ENCODE measurements at places on chromosomes 12 and 14. TPM values are rescaled to one million over a fixed set of nuclear protein-coding genes. Genes with fewer than 3 reads are reported as not detected.
A peak's percentile ranks its signal among the peaks of the same experiment; 100 is the strongest.

- no peak for DNase-seq
These were observed 83.0 kb upstream of the PIWIL1 start for GRCh38 chr12:130254461-130255276.

GRCh38 chr12:56678852-56679251, 9.2 kb downstream of the PTGES3 start:
- DNase-seq: no peak

Gene LTBR
- 32.1 TPM for polyA plus RNA-seq

- no peak for DNase-seq
These were observed 26.9 kb downstream of the PLEKHG3 start for GRCh38 chr14:64731141-64731581.

Gene TMCC3
- polyA plus RNA-seq: 0.29 TPM

DNA sequence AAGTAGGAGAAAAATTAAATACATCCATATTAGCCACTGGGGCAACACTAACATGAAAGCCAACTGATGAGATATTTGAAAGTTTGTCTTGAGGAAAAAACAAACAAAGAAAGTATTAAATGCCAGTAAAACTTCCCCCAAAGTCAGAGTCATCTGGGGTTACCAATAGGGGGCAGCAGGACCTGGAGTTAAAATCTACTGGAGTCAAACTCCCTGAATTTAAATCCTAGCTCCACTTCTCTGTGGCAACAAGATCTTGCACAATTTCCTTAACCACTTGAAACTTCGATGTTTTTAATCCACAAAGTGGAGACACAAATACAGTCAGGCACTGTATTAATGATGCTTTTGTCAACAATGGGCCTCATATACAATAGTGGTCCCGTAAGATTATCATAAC, 14.4 kb downstream of the PLEKHG7 start:
- no peak for DNase-seq

Gene C12orf50
- not detected for polyA plus RNA-seq

Gene GRIP1
- not detected for polyA plus RNA-seq

- no peak for DNase-seq
These were observed 8.0 kb downstream of the ASPG start for GRCh38 chr14:104093366-104094055.

- no peak for DNase-seq
These were observed 40.4 kb upstream of the GZMB start for GRCh38 chr14:24674204-24674970.

DNA sequence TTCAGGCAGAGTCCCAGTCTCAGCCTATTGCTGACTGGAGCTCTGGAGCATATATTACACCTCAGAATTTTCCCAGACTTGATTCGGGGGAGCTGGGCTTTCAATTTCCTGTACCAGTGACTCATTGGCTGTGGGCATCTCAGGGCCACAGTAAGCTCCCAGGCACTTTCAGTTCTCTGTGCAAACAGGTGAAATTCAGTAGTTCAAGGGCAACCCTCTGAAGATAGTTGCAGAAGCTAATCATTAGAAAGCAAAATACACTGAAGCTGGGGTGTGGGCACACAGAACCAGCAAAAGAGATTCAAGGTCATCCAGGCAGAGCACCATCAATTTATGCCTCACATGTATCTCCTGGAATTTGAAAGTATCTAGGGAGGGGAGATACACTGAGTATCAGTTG, 8.1 kb upstream of the NIN start:
- DNase-seq: no peak

GRCh38 chr14:101554991-101555668, 6.2 kb upstream of the DIO3 start:
- DNase-seq: no peak

DNA sequence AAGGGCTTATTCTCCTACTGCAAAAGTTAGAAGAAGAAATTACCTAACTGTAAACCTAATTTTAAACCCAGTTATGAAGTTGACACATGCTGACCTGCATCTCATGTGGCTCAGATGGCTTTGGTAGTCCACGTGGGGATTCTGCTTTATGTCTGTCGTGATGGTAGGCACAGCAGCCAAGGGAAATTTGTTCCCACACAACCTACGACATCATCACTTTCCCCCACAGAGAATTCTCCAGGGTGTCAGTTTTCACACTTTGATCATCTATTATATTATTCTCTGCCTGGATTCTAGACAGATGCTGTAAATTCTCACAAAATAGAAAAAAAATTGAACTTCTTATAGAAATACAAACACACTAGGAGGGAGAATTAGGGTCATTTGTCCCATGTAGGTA, 70.6 kb downstream of the PTHLH start:
- no peak for DNase-seq

- DNase-seq: no peak
These were observed 1.2 kb downstream of the GALNT4 start for GRCh38 chr12:89523393-89523792.

- no peak for DNase-seq
These were observed 22.7 kb downstream of the CMKLR1 start for GRCh38 chr12:108316176-108317086.

DNA sequence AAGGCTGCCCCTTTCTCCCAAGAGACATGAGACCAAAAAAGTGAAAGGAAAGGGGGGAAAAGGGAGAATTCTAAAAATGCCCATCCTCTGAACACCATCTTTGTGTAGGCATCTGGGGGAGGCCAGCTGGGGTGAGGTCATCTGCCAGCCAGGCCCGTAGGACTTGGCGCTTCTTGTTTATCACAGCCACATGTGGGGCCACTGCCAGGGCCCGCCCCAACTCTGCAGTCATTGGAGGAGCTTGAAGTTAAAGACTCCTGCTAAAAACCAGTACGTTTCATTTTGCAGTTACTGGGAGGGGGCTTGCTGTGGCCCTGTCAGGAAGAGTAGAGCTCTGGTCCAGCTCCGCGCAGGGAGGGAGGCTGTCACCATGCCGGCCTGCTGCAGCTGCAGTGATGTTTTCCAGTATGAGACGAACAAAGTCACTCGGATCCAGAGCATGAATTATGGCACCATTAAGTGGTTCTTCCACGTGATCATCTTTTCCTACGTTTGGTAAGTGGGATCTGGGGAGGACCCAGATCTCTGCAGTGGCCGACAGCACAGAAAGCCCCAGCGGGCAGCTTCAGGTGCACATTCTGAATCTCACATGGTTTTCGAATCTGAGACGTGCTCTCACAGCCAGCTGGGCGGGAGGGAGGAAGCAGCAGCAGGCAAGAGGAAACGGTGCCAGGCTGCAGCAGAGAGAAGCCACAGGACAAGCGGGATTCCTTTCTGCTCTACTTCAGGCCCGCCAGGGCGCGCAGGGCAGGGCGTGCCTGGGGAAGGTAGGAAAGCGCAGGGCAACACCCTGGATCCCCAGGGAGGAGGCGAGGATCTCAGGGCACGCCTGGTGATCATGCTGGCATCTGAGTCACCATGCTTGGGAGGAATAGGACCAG, at the start of gene P2RX7:
P2RX7 (plus strand) TSS at position 276 of the 881 bp plus-strand sequence; CDS start at position 371, 95 bp downstream.
- DNase-seq: no peak

DNA sequence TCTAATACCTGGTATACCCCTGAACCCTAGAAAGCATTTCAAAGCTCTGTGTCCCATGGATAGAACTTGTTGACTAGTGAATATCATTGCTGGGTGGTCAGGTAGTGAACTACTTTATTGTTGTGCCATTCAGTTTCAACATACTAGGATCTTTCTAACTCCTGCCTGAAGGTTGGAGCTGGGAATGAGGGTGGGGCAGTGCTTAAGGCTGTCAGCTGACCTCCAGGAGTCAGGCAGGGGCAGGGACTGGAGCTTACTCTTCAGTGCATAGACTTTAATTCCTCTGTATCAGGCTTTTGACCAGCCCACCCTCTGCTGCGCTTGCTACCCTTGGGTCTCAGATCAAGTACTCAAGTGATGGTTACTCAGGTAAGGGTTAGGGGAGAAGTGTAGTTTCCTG, 102.6 kb upstream of the RFX4 start:
- no peak for DNase-seq

DNA sequence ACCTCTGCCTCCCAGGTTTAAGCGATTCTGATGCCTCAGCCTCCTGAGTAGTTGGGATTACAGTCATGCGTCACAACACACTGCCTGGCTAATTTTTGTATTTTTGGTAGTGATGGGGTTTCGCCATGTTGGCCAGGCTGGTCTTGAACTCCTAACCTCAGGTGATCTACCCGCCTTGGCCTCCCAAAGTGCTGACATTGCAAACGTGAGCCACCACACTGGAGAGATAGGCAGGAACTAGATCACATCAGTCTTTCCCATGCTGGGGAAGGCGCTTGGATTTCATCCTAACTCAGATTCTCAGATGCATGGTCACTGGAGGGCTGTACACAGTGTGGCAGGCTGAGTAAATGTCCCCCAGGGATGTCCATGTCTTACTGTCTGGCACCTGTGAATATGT, 18.0 kb upstream of the ORAI1 start:
- no peak for DNase-seq

Gene CLECL1
- polyA plus RNA-seq: not detected

Gene CLEC12A
- polyA plus RNA-seq: not detected

DNA sequence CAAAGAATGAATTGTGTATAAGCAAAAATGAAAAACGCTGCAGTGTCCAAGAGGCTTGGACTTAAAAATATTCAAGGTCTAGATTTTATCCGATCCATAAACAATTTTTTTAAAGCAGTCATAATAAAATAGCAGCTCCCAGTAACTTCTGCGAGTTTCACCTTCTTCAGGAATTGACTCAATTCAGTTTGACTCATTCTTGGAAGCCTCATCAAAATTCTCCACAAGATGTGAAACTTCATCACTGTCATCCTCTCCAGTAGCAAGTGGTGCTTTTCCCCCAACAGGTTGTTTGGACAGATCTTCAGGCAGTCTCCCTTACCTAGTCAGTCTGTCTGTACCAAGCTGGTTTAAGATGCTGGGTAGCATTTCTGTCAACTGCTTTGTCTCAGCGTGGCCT, 93.5 kb upstream of the FOXG1 start:
- DNase-seq: no peak

DNA sequence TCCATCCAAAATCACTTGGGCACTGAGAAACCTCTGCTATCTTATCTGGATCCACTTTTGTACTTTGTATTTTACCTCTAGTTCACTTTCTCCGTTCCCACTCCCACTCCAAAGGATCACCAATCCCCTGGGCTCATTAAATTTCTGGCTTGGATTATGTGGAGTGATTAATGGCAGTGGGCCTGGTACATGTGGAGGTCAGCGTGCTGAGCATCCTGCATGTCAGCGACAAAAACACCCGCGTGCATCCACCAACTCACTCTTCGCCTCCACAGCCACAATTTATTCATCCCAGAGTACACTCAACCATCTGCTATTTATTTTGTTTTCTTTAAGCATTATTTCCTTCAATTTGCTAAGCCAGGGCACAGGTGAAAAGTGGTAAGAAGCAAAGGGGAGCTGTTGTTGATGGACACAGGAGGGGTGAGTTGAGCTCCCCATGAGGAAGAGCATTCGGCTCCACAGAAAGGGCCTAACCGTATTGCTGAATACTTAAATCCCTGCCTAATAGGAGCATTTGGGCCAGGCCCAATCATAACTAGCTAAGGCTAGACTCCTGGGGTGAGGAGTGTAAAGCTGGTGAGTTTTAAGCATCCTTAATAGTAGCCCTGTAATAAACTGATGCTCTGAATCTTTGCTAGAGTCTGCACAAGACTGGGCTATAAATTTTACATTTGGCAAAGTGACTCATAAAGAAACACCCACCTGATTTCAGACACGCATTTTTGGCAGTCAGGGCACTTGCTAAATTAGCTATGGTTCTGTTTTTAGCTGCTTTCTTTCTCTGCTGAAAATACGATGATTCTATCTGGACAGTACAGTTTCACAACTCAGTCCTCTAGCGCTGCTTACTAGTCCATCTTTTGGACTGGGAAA, 137.8 kb downstream of the SLC25A21 start:
- DNase-seq: peak; percentile 3

Gene MYH6
- polyA plus RNA-seq: not detected

Data from AG04450 (cell line).